ENCODE measurements at places on chromosomes 2 and 18.

DNA sequence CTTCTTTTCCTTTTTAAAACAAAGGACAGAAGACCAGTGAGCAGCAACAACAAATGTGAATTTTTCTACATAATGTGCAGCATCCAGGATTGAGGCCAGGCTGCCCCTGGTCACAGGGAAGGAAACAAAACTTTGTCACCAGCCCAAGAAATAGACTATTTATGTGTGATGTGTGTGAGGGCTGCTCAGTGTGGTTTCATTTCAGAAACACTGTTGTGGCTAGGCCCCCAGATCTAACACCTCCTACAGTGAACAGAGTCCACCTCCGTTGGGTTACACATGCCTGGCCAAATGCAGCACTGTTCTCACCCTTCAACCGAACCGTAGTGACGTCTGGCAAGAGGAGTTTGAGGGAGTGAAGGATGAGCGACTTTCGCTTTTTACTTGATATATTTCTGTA is 146.3 kb upstream of the RIOK3 start:
- DNase-seq, result no peak

GRCh38 chr2:168160897-168161296 is 86.5 kb downstream of the STK39 start:
- no peak for DNase-seq

GRCh38 chr18:67778016-67778415 is 261.5 kb upstream of the DSEL start:
- DNase-seq, result no peak

GRCh38 chr2:119449521-119449920 is 17.9 kb downstream of the TMEM37 start:
- DNase-seq, result no peak

GRCh38 chr2:232372231-232373208 is 6.0 kb upstream of the ALPP start:
- DNase-seq, result no peak

DNA sequence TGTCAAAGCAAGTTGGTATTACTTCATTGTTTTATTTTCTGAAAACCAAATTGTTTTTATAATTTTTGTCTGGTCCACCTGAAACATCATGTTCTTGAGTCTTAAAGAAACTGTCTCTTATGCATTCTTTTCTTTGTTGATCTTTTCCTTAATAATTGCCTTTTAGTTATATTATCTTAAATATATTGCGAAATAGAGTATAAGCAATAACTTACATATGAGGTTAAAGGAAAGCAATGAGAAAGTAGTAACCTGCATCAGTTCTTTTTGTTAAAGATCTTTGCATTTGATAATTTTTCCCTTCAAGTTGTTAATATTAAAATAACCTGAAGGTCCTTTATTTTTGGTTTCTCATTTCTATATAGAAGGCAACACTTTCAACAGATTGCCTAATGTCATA is 315.0 kb downstream of the CTNNA2 start:
- no peak for DNase-seq

GRCh38 chr2:233075141-233075965 is 15.2 kb downstream of the INPP5D start:
- no peak for DNase-seq

- no peak for DNase-seq
Observed at GRCh38 chr2:44580875-44581515, 219.2 kb downstream of the CAMKMT start.

DNA sequence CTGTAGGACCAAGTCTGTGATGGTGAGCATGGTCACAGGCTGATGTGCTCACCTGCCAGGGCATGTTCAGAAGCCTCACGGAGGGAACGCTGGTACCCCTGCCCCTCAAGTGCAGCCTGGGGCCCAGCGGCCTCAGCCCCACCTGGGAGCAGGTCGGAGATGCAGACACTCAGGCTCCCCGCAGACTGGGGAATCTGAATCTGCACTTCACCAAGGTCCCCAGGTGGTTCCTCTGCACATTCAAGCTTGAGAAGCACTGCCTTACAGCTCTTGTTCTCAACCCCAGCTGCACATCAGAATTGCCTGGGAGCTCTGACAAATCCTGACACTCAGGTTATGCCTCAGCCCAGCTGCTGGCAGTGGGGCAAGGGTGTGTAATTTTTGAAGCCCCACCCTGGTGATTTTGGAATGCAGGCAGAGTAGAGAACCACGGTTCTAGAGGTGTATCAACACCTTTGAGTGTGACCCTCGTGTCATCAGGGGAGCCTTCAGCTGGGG is 54.8 kb downstream of the CRACDL start:
- DNase-seq, result no peak

DNA sequence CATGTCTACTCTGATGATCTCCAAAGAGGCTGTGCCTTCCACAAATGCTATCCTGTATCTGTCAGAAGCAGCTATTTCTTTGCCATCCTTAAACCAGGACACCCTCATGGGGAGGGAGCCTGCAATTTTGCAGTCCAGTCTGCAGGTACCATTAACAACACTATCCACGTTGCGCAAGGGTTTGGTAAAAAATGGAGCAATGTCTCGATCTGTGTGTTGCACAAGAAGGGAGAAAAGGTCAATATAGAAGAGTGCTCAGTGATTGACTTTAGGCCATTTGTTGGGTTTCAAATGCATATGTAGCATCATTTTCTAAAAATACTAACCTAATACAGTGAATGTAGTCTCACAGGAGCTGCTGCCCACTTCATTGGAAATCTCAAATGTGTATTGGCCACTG is 74.3 kb downstream of the TTN start:
- DNase-seq, result no peak

DNA sequence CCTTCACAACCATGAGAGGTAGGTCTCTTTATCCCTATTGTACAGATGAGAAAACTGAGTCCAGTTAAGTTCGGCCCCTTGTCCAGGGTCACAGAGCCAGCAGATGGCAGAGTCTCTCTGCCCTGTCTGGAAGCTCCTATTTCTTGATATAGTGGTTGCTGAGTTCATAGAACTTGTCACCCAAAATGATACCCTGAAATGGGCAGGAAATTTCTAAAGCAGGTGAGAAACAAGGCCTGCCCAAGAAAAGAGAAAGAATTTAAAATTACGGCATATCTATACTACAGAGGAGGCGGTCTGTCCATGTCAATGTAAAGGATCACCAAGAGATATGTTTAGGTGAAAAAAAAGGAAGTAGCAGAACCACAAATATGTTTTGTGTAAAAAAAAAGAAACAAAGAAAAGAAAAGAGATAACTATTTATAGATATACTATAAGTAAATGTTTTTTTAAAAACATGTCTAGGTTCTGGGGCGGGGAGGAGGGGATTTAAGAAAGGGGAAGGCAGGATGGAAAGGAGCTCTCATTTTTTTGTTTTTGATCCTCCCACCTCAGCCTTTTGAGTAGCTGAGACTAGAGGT is 39.8 kb downstream of the MYO7B start:
- no peak for DNase-seq

DNA sequence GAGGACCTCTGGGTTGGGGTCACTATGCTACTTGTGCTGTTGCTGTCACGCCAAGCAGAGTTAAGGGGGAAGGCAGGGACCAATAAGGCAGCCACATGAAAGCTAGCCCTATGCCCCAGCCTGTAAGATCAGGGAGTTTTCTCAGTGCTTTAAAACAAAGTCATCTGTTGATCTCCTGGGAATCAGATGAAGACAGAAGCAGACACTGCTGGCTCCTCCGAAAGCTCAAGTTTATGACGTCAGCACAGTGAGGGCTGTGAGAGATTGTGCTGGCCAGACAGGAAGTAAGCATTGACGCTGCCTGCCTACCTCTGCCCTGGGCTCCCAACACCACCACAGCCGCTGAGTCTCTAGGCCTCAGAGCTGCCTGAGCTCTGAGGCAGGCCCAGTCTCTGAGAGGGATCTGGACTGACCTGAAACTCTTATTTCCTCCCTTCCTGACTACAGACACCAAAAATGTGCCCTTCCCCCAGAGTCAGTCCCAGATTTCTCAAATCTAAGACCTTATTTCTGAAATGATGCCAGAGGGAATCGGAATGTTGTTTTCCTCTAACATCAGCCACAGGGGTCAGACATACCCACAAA is 118.1 kb upstream of the EPAS1 start:
- DNase-seq, result peak; percentile 85

GRCh38 chr2:133788386-133788785 is 220.1 kb upstream of the NCKAP5 start:
- DNase-seq, result peak; percentile 32

GRCh38 chr2:70837980-70838925 is 2.6 kb upstream of the CD207 start:
- no peak for DNase-seq

DNA sequence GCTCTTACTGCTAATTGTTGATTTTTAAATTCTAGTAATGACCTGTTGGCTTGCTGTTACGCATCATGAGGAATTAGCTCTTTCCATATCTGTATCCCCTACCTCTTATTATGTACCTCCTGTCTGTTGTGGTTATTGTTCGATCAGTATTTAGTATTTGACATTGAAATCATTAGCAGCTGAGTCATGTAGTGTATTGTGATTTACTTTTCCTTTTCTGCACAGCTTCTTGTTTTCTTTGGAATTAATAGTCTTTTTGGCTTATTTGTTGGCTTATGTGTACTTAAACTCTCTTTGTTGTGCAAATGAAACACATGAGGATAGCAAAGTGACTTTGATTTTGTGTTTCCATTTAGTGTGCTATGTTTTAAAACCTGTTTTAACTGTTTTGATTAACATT is 4.3 kb downstream of the EPB41L5 start:
- no peak for DNase-seq

- DNase-seq, result peak; percentile 76
Observed at GRCh38 chr2:40127890-40128557, 323.9 kb downstream of the SLC8A1 start.

DNA sequence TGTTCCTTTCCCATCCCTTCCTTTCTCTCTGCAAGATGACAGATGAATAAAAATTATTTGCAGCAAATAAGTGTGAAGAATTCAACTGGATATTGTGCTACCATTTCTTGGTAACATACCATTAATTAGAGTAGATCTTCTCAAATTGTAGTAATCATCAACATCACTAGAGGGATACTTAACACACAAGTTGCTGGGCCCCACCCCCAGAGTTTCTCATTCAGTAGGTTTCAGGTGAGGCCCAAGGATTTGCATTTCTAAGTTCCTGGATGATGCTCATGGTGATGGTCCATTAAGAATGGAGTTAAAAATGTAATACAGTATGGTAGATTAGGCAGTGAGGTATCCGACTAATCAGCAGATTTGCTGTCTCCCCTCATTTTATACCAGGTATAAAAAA is 594.0 kb downstream of the ERBB4 start:
- no peak for DNase-seq

GRCh38 chr2:72673279-72673678 is 152.6 kb downstream of the EXOC6B start:
- no peak for DNase-seq

Data from GM03348 (cell line).